ENCODE measurements at places on chromosomes 6 and 20.

DNA sequence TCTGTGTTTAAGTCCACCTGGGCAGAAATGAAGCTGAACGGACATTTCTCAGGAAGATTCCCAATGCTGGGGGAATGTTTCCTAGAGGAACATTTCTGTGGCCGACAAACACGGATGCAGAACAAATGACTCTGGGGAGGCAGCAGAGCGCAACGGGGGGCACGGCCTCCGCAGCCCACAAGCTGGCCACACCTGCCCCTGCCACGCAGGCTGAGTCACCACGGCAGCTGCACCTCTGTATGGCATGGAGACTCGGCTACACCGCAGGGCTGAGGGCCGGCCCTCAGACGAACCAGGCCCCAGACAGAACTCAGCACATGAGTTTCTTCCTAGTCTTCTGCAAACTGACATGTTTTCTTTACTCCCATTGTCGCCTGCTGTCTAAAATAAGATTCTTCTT is 10.0 kb upstream of the PRR18 start:
- DNase-seq = no peak

DNA sequence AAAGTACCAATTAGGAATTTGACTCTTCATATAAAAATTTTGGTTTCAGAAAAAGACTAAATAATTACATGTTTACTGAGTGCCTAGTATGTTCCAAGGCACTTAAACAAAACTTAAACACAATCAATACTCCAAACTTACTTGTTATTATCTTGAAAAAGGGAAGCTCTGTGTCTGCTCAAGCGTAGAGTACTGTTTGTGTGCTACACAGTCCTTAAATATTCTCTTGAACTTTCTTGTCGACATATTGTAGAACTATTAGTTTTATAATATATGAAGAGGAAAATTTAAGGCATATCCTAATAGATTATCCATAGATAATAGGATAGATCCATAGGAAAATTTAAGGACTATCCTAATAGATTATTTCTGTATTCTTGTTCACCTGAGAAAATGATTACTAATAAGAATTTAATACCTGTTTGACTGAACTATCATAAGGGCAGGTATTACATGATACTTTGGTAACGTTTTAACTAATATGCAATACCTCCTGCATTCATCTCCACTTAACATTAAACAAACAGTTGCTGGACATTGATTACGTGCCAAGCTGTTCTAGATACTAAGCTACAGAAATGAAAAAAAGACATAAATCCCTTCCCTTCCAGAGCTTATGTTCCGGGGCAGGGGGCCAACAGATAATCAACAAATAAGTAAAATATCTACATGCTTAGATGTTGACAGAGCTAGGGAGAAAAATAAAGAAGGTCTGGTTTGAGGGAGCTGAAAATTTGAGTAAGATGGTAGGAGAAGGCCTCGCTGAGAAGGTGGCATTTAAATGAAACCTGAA is 115.2 kb upstream of the BCLAF1 start:
- no peak for DNase-seq

DNA sequence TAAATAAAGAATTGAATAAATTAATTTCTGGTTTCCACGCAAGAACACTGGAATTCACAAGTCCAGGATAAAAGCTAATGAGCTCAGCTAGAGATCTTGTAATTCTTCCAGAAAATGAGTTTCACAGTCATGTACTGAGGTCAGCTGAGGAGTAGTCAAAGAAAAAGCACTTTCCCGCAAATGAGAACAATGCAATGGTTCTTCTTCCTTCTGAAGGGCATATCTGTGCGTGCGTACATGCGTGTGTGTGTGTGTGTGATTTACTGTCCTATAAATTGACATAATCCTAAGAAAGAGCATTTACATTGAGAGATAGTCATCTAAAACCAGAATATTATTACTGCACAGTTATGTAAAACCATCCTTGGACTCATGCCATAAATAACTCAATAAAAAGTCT is 968.9 kb upstream of the EYS start:
- no peak for DNase-seq

- no peak for DNase-seq
Observed at GRCh38 chr6:116059713-116060571, 749 bp downstream of the FRK start.

DNA sequence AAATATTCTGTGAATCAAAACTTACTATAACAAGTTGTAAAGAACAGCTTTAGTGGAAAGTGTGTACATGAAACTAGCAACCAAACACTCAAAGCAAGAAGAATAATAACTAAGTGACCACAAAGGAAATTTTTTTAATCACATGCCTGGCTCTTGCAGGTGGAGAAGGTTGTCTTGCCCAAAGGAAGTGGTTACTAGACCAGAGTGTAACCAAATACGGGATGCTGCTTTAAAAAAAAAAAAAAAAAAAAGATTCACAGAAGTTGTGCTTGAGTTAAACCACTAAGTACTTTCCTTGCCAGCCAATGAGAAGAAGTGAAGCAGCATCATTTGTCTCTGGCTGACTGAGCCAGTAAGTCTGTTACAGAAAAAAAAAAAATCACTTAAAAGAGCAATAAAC is 19.1 kb upstream of the HLA-DQB1 start:
- DNase-seq = no peak

DNA sequence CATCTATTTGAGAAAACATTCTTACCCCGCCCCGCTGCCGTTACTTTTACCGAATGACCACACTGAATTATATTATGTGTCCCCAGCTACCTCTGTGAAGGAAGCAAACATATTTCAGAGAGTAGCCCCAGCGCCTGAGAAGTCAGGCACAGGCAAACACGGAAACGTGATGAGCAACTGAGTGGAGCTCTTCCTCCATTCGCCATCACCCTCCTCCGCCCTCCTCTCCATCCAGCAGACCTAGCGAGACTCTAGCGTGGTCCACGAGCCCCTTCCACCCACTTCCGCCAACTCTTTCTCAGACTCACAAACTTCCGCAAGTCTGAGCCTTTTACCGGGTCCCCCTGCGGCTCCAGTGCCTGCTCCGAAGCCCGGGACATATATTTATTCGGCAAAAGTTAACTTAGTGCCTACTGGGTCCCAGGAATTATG is 582 bp downstream of the SNRPB start:
- DNase-seq = peak; percentile 20

GRCh38 chr20:36461600-36462439 is 79.5 kb upstream of the MYL9 start:
- peak; percentile 86 for DNase-seq

DNA sequence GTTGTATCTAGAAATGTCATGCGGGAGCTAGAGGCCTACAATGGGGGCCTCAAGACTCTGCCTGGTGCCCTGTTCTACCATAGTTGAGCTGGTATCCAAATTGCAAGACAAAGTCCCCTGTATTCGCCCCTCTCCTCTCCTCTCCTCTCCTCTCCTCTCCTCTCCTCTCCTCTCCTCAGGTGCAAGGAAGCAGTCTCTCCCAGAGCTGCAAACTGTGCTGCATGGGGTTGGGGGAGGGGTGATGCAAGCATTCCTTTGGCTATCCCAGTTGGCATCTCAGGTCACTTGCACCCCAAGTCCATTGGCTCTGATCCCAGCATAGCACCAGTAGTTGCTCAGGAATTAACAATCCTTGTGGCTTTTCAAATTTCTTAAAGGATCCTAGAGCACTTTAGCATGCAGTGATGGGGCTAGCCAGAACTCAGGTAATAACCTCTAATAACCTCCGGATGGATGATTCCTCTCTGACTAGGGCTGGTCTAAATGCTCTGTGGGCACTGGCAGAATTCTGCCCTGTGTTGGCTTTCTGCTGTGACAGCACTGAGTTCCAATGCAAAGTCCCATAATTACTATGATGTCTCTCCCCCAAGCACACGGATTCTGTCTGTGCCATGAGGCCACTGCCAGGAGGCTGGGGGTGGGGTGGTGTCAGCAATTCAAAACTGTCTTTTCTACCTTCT is 35.3 kb downstream of the TAF11 start:
- no peak for DNase-seq

- DNase-seq = no peak
Observed at GRCh38 chr6:160978141-160978901, 13.2 kb upstream of the MAP3K4 start.

GRCh38 chr6:145704143-145704781 is 31.1 kb downstream of the EPM2A start:
- peak; percentile 57 for DNase-seq

DNA sequence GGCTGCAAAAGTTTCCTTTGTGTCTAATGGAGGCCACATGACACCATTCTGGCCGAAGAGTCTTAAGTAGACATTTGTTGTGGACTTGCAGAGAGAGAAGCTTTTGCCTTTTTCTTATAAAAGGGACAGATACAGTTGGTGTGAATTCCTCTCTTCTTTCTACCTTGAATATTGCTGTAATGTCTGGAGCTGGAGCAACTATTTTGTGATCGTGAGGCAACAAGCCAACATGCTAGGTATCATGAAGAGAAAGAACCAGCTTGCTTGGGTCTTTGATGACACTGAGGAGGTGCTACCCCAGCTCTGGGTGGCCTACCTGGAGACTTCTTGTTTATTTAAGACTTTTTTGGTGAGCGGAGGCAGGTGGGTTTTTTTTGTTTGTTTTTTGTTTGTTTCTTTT is 16.3 kb upstream of the SYNJ2 start:
- DNase-seq = no peak

DNA sequence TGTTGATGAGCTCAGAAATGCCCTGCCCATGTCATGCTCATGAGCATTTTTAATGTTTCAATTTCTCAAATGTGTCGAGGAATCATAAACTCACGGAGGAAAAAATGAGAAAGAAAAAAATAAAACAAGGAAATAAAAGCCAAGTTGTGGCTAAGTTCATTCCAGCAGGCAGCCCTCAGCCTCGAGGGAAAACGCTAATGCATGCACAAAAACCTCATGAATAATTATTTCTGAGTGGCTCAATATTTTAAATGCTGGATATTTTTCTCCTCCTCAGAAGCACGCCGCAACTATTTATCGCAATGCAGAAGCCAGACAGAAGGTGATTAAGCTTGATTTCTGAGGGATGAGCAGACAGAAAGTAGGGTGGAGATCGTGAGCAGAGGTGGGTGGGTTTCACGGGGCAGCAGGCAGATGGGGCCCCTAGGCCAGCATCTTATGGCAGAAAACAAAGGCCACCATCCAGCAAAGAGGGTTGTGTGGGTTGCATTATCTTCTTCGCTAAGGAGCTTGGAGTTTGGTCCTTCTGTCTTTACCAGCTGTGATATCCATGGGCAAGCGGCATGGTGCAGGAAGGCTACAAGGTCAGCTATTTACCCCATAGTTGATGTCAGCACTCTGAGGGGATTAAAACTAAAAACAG is 151.5 kb upstream of the LRFN2 start:
- DNase-seq = no peak

- DNase-seq = peak; percentile 93
Observed at GRCh38 chr6:135935941-135936601, 84.6 kb downstream of the PDE7B start.

GRCh38 chr6:36347621-36348020 is 10.9 kb upstream of the BNIP5 start:
- no peak for DNase-seq

Measured in brain (organoid and tissue), 16 donors.